NCI-H1436 treated with DMSO at 0.1 percent for 48 hours (cell line): ENCODE measurements at places on chromosomes 1 and 21.

DNA sequence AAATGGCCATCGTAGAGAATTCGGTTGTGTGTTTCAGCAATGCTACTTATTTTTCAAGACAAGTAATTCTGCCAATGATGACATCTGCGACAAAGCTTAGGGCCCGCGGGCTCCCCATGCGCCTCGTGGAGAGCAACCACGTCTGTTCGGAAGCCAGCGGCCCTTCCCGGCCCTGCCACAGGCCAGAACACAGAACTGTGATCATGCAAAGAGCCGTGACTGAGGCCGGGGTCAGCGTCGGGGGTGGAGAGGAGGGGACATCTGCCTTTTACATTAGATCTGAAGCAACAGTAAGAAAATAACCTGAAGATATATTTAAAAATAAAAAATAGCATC is 103.7 kb downstream of the PGBD5 start:
- no peak for DNase-seq

- no peak for DNase-seq
Measured at GRCh38 chr21:26437326-26438009, 135.6 kb downstream of the CYYR1 start.

DNA sequence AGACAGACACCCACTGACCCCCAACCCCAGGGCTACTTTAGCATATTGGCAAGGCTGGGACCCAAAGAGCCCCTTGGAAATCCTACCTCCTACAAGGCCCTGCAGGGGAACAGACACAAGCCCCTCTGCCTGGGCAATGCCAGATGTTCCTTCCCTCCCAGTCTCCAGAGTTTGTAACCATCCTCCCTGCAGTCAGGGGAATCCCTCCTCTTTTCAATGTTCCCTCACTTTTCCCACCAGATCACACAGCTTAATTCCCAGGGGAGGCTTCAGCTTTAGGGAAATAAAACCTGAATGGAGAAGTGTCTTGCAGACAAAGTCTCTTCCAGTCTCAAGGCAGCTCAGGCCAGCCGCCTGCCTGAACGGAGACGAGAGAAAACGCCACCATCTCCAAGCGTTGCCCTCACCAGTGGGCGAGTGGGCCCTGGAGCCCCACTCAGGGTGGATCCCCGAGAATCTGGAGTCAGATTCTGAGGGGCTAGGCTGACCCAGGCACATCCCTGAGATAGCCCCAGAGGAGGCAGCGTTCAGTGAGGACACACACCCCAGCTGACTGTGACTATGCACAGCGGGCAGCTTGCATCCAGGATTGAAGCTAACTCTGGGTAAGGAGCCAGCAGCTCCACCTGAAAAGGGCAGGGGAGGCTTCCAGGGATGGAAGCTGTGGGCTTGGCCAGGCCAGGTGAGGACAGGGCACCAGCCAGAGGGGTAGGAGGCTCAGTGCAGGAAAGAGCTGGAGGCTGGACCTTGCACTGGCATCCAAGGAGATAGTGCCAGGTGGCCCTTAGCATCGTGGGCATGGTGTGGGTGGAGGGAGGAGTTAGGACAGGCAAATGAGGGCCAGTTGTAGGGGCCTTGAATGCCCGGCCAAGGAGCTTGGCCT is 44.0 kb upstream of the ZC3H12A start:
- no peak for DNase-seq

DNA sequence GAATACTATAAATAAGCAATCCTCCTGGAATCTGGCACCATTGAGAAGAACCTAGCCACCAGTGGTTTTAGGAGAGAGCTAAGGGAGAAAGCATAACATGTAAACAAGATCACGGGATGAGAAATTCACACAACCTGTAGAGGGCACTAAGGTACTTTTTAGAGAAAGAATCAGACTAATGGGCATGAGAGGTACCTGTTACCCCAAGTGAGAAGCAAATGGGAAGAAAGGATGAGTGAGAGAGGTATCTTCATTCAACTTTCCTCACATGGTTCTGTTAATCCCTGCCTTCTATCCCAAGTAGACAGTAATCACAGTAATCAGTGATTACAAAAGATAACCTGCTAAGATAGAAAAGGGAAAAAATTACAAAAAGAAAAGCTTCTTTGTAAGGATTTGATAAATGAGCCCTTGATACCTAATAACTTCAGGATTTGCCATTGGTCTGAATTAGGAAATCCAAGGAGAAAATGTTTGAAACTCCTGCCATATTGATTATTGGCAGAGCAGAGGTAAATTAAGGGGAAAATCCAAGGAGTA is 251.1 kb upstream of the ADGRL2 start:
- no peak for DNase-seq

DNA sequence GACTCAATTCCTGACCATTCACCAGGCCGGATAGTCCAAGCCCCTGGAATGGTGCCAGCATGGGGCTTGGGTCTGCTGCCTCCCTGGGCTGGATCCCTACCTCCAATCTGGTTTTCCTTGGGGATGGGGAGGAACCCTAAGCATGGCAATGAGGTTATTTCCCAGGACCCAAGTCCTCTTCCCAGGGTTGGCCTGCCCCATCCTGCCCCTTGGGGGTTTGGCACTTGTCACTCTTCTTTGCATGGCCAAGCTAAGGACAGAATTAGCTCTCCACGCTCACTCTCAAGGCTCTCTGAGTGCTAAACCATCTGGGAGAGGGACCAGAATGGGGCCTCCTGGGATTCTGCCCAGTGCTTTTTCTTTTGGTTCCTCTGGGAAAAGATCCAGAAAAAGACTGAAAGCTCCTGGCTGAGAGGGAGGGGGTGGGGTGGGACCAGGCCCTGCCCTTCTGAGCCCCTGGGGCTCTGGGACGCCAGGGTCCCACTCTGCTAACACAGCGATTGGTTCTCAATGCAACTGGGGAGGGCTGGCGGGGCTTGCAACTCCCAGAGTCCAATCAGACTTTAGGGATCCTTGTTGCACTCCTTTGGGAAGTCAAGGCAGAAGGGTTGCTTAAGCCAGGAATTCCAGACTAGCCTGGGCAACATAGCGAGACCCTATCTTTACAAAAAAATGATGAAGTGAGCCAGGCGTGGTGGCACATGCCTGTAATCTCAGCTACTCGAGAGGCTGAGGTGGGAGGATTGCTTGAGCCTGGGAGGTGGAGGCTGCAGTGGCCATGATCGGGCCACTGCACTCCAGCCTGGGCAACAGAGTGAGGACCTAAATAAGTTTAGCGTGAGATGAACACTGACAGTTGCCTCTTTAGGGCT is 52.7 kb downstream of the DHRS3 start:
- DNase-seq: no peak

DNA sequence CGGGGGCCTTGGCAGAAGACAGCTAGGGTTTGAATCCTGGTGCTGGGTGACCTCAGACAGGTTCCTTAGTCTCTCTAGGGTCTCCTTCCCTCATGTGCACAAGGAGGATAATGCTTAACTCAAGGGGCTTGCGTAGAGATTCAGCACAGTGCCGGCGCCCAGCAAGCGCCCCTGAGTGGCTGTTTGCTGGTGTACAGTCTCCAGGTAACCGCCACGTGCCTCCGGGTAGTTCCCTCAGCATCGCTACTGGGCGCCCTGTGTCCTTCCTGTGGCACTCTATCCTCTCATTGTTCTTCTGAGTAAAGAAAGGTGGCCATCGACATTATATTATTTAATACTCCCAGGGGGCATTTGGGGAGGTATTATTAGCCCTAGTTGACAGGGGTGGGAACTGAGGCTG is 80.9 kb downstream of the NENF start:
- no peak for DNase-seq

DNA sequence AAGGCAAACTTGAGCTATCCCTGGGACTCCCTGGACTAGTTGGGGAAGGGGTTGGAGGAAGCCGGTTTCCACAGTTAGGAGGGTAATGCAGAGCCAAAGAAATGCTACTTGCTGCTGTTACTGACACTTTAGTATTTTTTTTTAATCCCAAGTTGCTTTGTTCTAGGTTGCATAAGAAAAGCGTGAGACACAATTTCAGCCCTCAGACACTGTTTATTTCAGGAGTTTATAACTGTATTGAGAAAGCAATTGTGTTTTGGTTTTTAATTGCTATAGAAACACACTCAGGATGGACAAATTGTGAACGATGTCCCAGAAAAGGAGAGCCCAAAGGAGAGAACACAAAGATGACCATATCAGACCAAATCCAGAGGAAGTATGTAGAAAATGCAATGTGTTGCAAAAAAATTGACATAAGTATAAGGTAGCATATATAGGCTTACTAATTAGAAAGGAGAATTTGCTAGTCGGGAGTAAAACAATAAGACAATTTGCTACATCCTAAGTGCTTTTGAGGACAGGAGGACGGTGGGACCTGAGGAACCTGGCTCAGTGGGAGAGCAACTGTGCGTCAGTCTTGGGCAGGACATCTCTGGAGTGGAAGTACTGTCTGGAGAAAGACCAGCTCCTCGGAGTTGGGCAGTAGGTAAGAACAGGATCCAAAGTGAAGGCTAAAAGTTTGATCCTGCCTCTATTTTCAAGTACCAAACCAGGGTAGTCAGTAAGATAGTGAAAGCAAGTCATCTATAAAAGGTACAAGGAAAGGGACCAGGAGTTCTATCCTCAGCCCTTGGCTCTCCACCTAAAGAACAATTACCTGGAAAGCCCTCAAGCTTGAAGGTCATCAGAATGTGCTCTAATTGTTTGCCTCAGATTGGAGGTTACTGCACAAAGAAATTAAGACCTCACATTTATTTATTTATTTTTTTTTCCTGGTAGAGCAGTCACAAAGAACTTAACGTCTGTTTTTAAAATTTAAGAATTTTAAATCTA is 39.9 kb downstream of the DIPK1A start:
- DNase-seq: no peak
